Activated CD4-positive, alpha-beta T cell treated with anti-CD3 and anti-CD28 coated beads, Interleukin-2, amount 50 U/mL, for 4 hours (primary cell): ENCODE measurements at places on chromosomes 5 and 9.

DNA sequence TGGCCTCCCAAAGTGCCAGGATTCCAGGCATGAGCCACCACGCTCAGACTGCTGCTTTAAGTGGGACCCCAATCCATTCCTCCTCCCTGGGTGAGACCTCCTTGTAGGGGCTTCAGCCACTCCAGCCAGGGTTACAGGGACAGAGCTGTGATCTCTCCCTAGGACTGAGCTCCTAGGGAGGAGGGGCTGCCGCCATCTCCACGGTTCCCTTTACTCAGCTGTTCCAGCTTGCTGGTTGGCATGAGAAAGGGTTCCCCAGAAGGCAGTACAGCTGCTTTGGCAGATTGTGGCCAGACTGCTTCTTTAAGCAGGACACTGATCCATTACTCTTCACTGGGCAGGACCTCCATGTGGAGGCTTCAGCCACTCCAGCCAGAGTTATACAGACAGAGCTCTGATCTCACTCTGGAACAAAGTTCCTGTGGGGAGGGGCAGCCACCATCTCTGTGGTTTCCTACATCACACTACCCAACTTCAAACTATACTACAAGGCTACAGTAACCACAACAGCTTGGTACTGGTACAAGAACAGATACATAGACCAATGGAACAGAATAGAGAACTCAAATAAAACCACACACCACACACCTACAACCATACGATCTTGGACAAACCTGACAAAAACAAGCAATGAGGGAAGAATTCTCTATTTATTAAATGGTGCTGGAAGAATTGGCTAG is 7.2 kb downstream of the INSL6 start:
- no peak for DNase-seq

- DNase-seq, result no peak
Observed at GRCh38 chr5:109468288-109468676, 58.5 kb upstream of the PJA2 start.

DNA sequence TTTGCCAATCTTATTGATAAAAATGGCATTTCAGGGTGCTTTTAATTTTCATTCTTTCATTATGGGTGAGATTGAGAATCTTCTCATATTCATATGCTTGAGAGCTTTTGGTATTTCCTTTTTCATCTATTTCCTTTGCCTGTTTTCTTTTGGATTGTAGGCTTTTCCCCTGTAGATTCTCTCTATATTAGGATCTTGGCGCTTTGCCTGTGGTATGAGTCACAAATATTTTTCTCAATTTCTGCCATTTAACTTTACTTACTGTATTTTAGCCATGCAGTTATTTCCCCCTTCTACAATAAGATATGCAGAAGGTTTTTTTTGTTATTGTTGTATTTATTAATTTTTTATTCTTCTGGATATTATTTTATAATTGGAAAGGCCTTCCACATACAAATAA is 21.5 kb upstream of the KLF9 start:
- DNase-seq, result no peak

DNA sequence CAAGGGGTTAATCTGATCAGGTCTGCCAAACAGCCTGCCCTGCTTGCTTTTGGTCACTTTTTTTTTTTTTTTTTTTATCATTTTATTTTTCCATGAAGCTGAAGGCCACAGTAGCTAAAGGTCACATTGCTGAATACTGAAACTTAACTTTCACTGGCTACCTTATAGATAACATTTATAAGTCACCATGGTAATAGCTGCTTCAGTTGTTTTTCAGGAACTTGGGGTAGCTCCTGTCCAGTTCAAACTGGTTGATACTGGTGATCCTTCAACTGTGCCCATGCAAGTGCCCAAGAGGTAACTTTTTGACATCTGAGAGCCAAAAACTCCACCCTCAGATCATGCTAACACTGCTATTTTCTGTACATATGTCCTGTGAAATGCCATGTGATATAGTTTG is 68.3 kb upstream of the RGS7BP start:
- no peak for DNase-seq

DNA sequence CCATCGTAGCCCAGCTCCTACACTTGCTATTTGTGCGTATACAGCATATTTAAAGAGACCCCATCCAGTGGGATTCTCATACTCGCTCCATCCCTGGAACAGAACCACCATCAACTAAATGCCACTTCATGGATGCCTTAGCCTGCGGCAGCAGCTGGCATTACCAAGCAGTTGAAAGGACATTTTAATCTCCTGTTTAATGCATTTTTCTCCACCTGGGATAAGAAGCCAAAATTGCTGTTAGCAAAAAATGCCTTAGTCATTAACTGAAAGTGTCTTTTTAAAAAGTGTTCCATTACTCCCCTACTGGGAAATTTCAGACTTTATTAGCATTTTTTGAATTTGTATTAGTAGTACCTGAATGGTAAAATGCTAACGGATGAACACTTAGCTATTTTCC is 662.6 kb upstream of the MEF2C start:
- no peak for DNase-seq
